H7 (cell line): ENCODE measurements at places on chromosomes 12 and 14. TPM values are rescaled to one million over a fixed set of nuclear protein-coding genes. Genes with fewer than 3 reads are reported as not detected.

Gene KRT6B
- not detected in 2 replicates for total RNA-seq

Gene HHIPL1
- total RNA-seq: 2.2 and 3.4 TPM in 2 replicates

Gene TAPBPL
- total RNA-seq: 0.62 and 1.0 TPM in 2 replicates

Gene PIK3C2G
- total RNA-seq: not detected in 2 replicates

Gene B3GNT4
- 0.45 and 0.63 TPM in 2 replicates for total RNA-seq

Gene ACTR10
- 40.9 and 46.2 TPM in 2 replicates for total RNA-seq

Gene GZMB
- not detected in 2 replicates for total RNA-seq

Gene RFX4
- total RNA-seq: 0.83 and 1.1 TPM in 2 replicates

Gene ARMH4
- total RNA-seq: 2.4 and 2.9 TPM in 2 replicates

GRCh38 chr14:70171726-70172125, 17.0 kb downstream of the SLC8A3 start:
- DNase-seq: no peak

DNA sequence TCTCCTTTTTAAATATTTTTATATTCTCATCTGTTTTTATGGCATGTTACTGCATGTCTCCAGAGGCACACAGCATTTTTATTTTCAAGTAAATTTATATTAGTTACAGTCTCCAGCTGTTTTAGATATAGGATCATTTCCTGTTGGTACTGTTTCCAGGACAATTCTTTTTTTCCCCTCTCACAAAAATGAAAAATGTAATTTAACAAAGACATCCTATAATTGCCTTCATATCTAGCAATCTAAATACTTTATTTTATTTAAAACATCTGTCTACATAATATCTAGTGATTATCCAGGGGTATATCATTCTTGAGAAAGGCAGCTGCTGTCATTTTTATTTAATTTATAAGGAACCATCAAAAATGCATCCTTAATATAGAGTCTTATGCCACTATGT, 272.4 kb upstream of the NPAS3 start:
- no peak for DNase-seq

- no peak for DNase-seq
Observed at GRCh38 chr12:25236626-25237025, 14.1 kb downstream of the KRAS start.

GRCh38 chr12:105555556-105556295, 225.2 kb downstream of the C12orf75 start:
- DNase-seq: no peak

GRCh38 chr12:110199339-110200123, 75.4 kb downstream of the IFT81 start:
- DNase-seq: peak; percentile 42

GRCh38 chr12:76551482-76551888, 8.1 kb downstream of the OSBPL8 start:
- no peak for DNase-seq

DNA sequence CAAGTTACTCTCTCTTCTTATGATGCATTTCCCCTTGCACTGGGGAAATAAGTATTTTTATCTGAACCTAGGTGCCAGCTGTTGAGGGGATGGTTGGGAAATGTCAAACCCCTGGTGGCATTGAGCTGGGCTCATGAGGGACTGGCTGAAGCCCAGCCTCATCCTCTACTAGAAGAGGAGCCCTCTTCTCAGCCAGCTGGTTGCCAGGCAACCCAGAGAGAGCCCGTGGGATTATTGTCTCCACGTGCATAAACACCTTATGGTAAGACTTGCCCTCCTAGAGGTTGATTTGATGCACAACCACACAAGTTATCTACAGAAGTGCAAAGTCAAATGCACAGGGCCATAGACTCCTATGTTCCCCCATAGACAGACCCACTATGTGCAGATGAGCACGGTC, 89.8 kb downstream of the WSCD2 start:
- no peak for DNase-seq

DNA sequence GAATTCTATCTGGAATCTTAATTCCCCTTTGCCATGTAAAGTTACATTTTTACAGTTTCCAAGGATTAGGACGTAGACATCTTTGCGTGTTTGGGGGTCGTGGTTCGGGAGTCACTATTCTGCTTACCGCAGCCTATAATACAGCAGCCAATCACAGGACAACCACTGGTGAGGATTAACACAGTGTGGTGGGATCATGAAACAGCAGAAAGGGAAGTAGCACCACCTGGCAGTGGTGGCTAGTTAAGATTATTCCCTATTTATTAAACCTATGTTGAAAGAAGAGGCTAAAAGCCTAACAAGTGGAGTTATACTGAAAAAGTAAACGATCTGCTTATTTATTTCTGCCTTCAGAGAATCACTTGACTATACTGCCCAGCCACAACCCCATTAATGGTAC, 71.7 kb downstream of the IPO8 start:
- DNase-seq: peak; percentile 36

- DNase-seq: no peak
Observed at GRCh38 chr12:16972923-16973770, 367.2 kb upstream of the LMO3 start.

DNA sequence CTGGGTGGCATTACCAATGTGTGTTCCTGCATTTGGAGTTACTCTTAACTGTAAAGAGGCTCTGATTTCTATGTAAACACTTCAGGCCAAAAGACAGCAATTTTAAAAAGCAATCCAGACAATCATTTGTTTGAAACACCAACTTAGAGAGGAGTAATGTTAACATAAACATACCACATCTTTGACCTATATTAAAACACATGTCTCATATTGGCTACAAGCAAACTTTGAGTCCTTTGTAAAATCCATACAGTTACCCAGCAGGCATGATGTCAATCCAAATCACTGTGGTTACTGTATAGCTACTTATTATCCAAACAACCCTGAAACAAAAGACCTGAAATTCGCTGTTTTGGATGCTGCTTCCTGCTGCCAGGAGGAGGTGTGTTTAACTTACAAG, 7.5 kb upstream of the G2E3 start:
- DNase-seq: no peak

DNA sequence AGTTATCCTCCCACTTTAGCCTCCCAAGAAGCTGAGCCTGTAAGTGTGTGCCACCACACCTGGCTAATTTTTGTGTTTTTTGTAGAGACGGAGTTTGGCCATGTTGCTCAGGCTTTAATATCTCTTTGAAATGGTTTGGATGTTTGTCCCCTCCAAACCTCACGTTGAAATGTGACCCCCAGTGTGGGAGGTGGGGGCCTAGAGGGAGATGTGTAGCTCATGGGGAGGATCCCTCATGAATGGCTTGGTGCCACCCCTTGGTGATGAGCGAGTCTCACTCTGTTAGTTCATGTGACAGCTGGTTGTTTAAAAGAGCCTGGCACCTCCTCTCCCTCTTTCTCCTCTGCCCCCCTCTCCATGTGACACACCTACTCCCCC, 23.6 kb upstream of the TTC7B start:
- no peak for DNase-seq

DNA sequence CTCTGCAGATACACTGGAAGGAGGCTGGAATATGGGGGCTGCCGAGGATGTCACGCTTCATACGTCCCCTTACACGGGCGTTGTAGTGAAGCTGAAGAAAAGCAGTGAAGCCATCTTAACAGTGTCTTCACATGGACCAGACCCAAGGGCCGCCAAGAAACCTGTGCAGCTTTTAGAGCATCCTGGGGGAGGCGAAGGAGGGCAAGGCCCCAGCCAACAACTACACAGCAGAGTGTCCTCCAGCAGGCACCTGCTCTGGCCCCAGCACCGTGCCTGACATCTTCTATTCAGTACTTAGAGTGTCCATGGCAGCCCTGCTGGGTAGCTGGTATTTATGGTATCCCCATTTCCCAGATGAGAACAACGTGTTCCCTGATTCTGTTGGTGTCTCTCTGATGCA, 48.9 kb upstream of the RIN3 start:
- no peak for DNase-seq

DNA sequence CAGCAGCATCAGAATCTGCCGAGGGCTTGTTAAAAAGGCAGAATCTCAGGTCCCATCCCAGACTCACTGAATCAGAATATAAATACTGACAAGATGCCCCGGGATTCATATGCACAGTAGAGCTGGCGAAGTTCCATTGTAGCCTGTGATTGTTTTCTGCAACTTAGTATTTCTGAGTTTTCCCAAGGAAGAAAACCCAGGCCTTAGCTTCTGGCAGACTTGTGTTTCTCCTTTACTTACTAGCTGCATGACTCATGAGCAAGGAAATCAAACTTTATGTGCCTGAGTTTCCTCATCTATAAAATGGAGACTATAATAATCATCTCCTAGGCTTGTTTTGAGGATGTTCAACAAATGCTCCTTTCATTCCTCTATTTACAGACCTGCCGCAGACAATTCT, 278.5 kb upstream of the PLEKHG7 start:
- DNase-seq: peak; percentile 36

- DNase-seq: no peak
Observed at GRCh38 chr12:109885616-109886015, 5.3 kb upstream of the GLTP start.

GRCh38 chr12:2287151-2287550, 234.4 kb downstream of the CACNA1C start:
- DNase-seq: no peak

- DNase-seq: no peak
Observed at GRCh38 chr12:4723226-4723625, 3.0 kb downstream of the GALNT8 start.

DNA sequence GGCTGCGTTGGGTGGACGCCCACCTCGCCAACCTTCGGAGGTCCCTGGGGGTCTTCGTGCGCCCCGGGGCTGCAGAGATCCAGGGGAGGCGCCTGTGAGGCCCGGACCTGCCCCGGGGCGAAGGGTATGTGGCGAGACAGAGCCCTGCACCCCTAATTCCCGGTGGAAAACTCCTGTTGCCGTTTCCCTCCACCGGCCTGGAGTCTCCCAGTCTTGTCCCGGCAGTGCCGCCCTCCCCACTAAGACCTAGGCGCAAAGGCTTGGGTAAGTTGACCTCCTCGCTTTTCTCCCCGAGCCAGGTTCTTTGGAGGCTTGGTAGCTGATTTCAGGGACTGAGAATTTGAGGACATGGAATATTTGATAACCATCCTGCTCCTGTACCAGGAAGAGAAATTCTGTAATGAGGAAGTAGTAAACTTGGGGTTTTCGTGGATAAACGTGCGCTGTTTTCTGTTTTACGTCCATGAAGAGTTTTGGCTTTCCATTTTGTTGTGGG, 530 bp downstream of the APAF1 start:
- DNase-seq: peak; percentile 61

GRCh38 chr12:110971189-110971920, 51.0 kb upstream of the MYL2 start:
- no peak for DNase-seq

DNA sequence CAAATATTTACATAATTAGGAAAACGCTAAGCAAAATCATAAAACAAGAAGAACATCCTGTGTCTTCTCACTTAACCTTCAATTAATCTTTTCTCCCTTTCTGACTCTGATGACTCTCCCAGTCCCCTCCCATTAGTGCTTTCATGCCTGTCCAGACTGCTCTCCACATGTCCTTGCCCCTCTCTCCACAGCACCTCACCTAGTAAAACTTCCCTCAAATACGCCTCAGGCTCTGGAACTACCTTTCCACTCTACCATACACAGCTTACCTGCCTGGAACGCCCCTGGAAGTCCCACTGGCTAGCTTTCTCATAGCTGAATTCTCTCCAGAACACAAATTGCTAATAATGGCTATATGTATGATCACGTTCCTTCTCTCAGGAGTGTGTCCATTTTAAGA, 44.7 kb downstream of the SLC5A8 start:
- no peak for DNase-seq
